ENCODE measurements at places on chromosomes 7 and 10.

- DNase-seq: no peak
Measured at GRCh38 chr10:77832238-77832637, 94.3 kb downstream of the DLG5 start.

- DNase-seq: peak; percentile 24
Measured at GRCh38 chr7:867406-868188, 8.8 kb upstream of the GET4 start.

- no peak for DNase-seq
Measured at GRCh38 chr7:2041496-2042367, 191.0 kb downstream of the MAD1L1 start.

DNA sequence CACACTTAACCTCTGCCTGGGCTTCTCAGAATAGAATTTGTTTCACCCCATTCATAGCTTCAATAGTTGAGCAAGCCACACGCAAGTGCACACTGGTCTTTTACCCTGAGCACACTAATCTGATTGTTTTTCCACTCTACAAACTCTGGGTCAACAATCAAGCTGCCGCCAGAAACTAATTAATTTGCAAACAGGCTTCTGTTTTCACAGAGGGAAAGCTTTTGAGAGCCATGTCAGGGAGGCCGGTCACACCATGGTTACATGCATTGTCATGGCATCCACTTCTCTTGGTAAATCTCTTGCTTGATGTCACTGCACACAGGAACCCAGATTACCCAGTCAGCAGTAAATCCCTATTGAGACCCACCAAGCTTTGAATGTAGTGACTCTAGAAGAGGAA is 154.2 kb downstream of the SEMA3A start:
- no peak for DNase-seq

- peak; percentile 60 for DNase-seq
Measured at GRCh38 chr7:39465055-39465929, 100.9 kb upstream of the YAE1 start.

DNA sequence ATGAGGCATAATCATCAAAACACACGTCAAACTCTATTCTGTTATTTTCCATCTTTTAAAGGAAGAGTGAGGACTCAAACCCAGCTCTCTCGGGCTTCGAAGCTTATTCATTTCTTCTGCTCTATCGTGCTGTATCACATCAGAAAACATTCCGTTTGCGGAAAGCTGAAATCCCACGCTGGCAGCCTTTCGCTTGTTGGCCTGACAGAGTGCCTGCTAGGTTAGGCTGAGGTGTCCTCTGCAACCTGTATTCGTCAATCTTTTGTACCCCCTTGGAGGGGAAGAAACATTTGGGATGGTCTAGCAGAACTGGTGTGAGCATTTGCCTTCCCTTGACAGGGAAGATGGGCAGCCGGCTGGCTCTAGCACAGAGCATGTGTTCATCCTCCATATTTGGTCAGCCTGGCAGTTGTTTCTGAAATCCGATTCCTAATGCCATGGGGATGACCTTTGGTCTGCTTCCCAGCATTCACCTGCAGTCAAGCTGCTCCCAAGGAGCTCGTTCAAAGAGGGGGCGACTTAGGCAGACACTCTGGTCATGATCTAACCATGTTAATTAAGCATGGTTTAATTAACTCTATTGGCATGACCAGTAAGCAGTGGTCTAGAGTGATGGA is 55.2 kb downstream of the TACC2 start:
- no peak for DNase-seq

- no peak for DNase-seq
Measured at GRCh38 chr10:88624840-88625239, 38.3 kb downstream of the LIPJ start.

DNA sequence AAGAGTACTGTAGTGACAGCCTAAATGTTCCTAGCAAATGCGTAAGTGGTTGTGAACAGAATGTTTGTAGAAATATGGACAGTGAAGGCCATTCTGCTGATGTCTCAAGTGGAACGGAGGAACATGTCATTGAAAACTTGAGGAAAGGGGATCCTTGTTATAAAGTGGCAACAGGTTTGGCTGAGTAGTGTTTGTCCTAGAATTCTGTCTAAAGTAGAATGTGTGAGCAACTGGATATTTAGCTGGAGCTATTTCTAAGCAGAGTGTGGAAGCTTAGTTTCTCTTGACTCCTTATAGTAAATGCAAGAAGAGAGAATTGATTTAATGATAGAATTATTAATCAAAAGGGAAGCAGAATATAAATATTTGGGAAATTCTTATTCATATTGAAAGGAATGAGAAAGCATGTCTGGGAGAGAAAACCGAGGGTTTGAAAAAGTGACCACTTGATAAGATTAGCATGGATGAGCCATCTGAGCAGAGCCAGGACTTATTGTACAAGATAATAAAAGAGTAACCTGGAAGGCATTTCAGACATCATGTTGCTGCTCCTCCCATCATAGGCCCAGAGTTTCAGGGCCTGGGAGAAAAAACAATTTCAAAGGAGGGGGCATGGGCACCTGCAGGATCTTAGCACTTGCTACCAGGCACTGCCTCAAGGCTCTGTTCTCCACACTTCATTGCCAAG is 276.1 kb downstream of the BMPER start:
- no peak for DNase-seq

- DNase-seq: no peak
Measured at GRCh38 chr7:52257890-52258289, 777.5 kb upstream of the POM121L12 start.

GRCh38 chr7:91784469-91784868 is 96.0 kb downstream of the MTERF1 start:
- DNase-seq: peak; percentile 26

DNA sequence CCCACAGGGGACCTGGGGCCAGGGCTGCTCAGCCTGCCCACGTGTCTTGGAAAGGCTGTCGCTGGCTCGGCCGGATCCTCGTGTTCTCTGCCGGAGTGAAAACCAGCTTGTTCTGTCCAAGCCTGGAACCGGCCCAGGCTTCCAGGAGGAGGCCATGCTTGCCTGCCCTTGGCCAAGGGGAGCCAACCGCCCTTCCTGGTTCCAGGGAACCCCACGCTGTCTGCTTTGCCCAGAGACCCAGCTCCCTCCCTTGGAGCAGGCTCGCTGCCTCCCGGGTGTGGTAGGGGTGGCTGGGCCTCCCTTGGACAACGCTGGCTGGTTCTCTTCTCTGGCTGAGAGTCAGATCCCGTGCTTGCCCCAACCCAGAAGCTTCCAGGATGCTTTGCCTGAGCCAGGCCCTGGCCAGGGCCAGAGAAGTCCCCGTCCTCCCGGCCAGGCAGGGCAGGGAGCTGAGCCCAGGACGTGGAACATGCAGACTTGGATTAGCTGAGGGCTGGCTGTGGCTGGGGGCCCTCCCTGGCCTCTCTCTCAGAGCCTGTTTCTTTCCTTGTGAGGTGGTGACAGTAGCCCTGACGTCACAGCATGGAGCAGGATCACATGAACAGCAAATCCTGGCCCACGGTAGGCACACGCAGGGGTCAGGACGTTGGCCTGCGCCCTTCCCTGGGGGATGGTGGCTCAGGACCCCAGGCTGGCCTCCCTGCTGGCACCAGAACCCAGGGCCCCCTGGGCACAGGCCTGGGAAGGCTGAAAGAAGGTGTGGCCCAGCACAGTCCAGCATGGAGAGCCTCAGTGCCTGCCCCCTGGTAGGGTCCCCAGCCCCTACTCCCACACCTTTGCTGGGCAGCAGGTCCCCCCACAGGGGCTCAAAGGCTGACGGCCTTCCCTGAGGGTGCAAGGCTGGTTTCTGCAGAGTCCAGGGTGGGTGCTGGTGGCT is 67.5 kb downstream of the PWWP2B start:
- DNase-seq: no peak

DNA sequence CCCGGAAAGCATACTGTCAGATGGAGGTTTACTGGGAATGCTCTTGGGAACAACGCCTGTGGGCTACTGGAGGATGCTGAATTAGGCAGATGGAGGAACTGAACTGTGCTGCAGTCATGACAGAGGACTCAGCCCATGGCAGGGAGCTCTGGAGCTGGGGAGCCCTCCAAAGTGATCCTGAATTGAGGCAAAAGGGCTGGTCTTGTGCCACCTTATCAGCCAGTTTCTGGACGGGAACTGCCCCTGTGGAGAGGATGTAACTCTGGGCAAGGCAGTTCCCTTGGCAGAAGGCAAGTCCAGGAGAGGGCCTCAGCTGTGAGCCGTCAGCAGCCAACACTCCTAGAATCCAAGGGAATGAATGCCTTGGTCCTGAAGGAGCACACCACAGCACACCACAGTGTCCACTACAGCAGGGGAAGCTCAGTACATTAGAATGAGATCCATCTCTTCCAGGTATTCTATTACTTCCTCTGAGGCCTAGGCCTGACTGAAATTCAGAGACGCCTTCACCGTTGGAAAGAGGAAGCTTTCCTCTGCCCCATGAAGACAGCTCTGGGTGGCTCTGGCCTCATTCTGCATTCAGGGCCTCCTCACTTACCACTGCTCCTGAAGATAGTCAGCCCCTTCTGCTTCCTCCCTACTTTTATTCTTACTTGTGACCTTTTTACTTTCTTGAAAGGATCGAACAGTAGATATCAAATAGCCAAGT is 139.6 kb upstream of the GPR26 start:
- no peak for DNase-seq

GRCh38 chr7:127476618-127477017 is 84.1 kb upstream of the ZNF800 start:
- DNase-seq: no peak

DNA sequence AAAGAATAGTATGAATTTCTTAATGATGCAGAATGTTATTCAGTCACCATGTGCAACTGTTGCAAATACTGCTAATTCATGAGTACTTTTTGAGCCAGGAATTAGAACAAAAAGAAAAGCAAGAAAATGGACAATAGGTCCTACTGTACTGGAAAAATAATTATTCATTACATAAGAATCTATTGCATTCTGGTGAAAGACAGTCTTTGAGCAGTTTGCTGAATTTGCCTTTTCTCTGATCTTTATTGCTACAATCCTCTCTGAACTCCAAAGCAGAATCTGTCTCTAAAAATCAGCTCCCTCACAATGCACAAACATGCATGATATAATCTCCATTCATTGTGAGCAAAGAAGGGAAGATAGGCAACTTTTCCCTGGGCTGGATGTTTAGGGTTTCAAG is 12.8 kb downstream of the IFIT2 start:
- no peak for DNase-seq

DNA sequence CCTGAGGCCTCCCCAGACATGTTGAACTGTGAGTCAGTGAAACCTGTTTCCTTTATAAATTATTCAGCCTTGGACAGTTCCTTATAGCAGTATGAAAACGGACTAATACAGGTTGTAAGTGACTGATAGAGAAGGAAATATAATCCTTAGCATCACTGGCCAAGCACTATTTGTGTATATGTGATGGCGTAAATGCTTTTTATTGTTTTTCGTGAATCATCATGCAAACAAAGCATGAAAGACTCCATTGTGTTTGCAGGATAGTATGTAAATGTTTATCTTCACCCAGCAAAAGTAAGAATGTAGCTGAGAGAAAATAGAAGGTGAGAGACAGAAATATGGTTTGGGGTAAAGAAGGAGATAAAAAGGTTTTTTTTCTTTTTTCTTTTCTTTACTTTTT is 92.5 kb upstream of the LRGUK start:
- no peak for DNase-seq

GRCh38 chr10:35640951-35641675 is 983 bp downstream of the FZD8 start:
- DNase-seq: peak; percentile 76

GRCh38 chr10:122302315-122302714 is 31.2 kb downstream of the BTBD16 start:
- DNase-seq: no peak

DNA sequence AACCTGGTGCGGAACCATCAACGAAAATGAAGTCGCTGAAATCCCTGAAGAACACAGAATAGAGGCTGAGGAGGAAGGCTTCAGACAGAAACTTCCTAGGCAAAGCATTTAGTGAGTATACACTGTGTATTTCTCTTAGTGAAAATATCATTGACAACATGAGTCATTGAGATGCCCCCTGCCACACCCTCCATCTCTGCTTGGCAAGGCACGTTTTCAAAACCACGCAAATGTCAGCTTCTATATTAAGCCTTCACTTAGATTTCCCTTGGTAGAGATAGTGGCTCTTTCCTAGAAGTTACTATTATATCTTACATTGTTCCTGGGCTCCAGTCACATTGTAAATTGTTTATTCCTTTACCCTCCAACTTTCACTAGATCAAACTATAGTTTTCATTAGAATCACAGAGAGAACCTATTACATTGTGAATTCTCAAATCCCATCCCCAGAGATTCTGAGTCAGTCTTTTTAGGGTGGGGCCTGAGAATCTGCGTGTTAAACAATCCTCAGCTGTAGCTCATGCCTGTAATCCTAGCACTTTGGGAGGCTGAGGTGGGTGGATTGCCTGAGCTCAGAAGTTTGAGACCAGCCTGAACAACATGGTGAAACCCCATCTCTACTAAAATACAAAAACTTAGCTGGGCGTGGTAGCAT is 4.6 kb upstream of the SKAP2 start:
- DNase-seq: no peak

- no peak for DNase-seq
Measured at GRCh38 chr10:98815039-98815885, 368.5 kb upstream of the HPS1 start.

GRCh38 chr7:1948301-1948796 is 278.3 kb downstream of the ELFN1 start:
- DNase-seq: no peak

GRCh38 chr7:5528815-5529442 is 105.3 kb upstream of the TNRC18 start:
- no peak for DNase-seq

- DNase-seq: no peak
Measured at GRCh38 chr7:100567031-100567730, 6.5 kb downstream of the SAP25 start.

GRCh38 chr10:133162178-133162909 is 2.3 kb downstream of the KNDC1 start:
- no peak for DNase-seq

DNA sequence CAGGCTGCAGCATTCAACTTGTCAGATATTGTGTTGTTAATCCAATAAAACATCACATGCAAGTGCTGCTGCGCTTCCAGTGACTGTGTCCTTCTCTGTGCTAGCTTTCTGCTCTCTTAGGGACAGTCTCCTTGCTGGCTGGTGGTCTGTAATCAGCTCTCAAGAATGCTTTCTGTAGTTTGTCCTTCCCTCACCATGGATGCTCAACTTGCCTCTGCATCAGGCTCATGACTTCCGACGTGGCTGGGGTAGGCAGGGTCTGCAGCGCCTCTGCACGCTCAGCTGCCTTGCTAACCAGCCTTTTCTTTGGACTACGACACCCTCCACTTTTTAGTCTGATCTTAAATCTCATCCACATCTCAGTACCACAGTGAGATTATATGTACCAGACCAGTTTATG is 58.3 kb downstream of the MMRN2 start:
- DNase-seq: no peak

Data from brain microvascular endothelial cell (primary cell).